NCI-H2081 (cell line): ENCODE measurements at places on chromosomes 16 and 17.

- DNase-seq, result no peak
Measured at GRCh38 chr16:70419384-70420327, 19.2 kb downstream of the ST3GAL2 start.

DNA sequence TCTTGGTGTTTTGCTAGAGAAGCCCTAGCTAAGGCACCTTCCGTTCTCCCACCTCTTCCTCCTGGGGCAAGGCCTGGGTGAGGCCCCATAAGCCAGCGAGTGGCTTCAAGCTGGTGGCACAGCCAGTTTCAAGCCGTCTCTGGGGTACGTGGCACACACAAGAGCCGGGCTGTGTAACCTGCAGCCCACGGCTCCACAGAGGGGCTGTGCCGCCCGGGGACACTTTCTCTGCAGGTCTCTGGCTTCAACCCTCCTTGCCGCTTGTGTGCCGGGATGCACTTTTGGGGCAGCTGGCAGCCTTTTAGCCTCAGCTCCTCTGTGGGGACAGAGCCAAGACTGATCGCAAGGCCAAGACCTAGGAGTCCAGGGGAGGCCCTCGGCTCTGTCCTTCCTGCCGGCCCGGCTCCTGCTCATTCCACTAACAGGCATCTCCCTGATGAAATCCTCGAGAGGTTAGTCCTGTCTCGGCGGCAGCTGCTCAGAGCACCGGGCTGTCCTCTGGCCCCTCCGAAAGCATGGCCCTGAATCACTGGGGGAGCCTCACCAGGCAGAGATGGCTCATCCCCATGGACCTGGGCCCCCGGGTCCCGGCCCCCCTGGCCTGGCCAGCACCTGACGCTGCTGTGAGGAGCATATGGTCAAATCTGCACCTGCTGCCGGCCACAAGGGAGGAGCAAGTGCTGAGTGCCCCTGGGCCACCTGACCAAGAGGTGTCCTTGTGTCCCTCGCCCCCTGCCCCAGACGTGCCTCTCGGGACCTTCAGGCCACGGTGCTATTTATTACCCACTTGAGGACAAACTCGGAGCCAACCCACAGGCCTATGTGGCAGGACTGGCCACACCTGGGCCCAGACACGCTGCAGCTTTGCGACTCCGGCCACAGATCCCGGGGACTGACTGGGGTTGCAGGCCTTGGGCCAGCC, 98.5 kb downstream of the METRNL start:
- DNase-seq, result no peak

DNA sequence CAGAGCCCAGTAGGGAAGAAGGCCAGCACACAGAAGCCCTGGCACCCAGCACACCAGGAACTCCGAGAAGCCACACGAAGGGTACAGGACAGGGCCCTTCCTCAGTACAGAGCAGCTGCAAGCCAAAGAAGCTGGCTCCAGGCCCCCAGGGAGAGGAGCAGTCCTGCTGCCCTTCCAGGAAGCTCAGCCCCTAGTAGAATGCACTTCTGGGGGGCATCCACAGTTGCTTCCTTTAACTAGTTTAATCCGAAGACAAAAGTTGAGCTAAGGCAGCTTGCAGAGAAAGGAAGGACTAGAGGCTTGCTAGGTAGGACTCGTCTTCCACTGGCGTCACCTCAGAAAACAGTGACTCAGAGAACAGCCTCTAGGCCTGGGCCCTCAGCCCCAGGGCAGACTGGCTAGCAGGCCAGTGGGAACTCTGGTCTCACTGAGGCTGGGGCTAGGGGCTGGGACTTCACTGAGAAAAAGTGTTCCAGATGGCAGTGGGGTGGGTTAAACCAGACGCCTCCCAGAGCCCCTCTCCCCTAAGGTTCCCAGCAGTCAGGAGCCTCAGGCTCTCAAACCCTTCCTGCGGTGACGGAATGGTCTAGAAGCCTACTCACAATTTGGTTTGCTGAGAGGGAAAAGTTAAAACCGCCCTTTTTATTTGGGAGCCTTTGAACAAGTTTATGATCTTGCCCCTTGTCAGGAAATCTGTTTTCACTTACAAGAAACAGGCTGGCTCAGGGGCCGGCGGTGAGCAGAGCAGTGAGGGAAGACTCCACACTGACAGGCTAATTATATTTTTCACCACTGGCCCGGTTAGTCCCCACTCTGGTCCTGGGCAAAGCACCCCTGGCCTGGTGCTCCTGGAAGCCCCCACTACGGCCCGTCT, 41.4 kb downstream of the ACTG1 start:
- no peak for DNase-seq

DNA sequence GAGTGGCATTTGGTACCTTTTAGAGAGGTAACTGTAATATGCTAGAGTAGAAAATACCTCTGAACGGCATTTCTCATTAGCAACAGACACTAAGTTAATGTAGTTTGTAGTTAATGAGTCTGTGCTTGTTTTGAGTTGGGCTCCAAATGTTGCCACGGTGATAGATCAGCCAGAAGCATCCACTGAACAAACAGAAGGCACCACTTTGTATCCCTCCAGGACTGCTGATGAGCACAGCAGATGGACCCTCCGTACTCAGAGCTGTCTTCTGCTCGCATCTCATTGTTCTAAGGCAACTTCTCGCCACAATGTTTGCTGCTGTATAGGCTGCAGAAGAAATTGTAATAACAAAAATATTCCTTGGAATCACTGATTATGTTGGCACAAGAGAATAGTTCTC, 56.1 kb downstream of the TNRC6C start:
- DNase-seq, result peak; percentile 15

- DNase-seq, result no peak
Measured at GRCh38 chr16:4392382-4393239, 21.0 kb downstream of the VASN start.

- DNase-seq, result no peak
Measured at GRCh38 chr17:32998887-32999228, 7.2 kb downstream of the SPACA3 start.

DNA sequence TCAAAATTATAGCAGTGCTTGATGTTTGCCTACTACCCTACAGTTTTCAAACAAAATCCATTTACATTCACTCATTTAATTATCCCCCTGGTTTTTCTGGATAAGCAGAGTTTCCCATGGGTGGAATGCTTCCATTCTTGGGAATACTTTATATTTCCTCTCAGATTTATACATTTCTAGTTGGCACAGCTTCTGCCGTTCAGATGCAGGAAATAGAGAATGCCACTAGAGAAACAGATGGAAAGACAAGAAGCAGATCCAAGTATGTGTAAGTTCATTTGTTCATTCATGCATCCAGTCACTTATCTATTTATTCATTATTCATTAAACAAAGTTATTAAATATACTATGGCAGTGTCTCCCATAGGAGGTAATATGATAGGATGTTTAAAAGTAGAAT, 65.0 kb upstream of the CACNG5 start:
- no peak for DNase-seq

GRCh38 chr17:68290955-68291835, at the start of the genes ARSG and SLC16A6:
Gene ARSG (plus strand): TSS chr17:68291495. CDS start chr17:68307494, 15,999 bp downstream.
Gene SLC16A6 (minus strand): TSS chr17:68291127. CDS start chr17:68278320, 12,807 bp downstream.
- peak; percentile 92 for DNase-seq

GRCh38 chr17:12178644-12179330, 158.1 kb downstream of the MAP2K4 start:
- no peak for DNase-seq

DNA sequence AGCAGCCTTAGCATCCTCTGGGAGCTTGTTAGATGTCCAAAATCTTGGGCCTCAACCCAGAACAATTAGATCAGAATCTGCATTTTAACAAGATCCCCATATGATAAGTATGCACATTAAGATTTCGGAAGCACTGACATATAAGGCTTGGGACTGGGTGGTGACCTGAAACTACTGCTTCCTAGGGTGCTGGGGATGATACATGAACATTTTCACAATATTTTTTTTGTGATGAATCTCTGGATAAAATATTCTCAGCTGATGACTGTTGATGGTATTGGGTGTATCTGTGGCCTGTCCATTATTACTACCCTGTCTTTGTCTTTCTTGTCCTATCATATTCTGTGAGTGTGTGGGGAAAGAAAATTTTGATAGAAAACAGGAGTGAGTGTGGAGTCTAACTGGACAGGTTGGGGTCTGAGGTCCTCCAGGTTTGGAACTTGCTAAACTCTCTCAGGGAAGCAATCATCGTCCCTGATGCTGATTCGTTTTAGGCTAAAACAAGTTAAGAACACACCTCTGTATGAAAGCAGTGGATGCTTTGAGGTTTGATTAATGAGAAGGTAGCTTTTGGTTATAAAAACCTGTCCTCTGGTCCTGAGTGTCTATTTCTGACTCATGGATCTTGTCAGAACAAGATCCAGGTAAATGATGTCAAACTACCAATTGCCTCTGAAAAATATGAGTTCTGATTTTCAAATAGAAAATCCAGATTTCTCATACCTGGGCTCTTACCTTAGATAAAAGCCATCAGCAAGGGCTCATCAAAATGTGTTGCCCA, 23.2 kb downstream of the KRT23 start:
- no peak for DNase-seq

- DNase-seq, result no peak
Measured at GRCh38 chr16:74999219-74999608, 390 bp downstream of the ZNRF1 start.

GRCh38 chr17:6893382-6894205, 62.1 kb upstream of the TEKT1 start:
- DNase-seq, result no peak

- DNase-seq, result no peak
Measured at GRCh38 chr17:16123531-16123930, 91.8 kb downstream of the NCOR1 start.

GRCh38 chr16:46922239-46922638, 38.1 kb downstream of the GPT2 start:
- no peak for DNase-seq

- peak; percentile 37 for DNase-seq
Measured at GRCh38 chr17:81906476-81907218, 4.6 kb downstream of the PCYT2 start.

DNA sequence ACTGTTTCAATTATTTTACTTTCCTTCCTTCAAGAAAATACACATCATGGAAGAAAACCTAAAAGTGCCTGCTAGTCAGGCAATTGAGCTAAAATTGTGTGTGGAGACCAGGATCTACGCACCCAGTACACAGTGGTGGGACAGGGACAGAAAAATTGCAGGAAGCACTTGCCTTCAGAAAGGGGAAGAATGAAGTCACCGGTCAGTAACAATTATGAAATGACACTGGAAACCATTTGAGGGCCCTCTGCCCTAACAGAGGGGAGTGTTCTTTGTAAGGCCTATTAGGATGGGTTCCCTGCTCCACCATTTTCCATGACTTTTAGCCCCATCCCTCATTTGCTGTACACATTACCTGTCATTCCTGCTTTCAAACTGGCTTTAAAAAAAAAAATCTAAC, 4.5 kb upstream of the PHAF1 start:
- no peak for DNase-seq

DNA sequence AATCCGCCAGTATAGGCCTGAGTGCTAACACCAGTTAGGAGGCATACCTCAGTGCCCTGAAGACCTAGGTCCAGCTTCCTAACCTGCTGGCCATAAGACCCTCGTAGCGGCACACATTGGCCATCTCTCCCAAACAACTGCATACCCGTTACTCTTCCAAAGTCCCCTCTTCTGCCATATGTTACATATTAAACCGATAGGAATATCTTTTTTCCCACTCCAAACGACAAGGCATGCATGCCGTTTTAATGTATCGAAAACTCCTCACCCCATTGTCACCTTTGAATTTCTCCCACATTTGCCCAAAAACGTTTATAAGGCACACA, 721 bp upstream of the AXIN2 start:
- no peak for DNase-seq

DNA sequence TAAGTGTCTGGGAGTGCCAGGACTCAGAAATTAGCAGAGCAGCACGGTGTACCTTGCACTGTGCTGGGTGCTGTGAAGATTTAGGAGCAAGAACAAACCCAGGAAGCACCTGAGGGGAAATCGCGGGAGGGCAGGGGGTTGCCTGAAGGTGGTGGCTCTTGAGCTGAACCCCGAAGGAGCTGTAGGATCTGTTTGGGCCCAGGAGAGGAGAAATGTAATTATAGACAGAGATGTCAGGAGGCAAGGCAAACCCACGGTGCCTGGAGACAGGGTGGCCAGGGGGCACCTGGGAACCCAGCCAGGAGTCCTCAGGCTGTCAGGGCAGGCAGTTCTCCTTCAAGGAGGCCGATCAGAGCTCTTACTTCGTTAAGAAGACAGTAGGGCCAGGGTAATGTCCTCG, 109.1 kb downstream of the C16orf78 start:
- no peak for DNase-seq

- no peak for DNase-seq
Measured at GRCh38 chr17:37884516-37884915, 39.7 kb upstream of the TBC1D3K start.

DNA sequence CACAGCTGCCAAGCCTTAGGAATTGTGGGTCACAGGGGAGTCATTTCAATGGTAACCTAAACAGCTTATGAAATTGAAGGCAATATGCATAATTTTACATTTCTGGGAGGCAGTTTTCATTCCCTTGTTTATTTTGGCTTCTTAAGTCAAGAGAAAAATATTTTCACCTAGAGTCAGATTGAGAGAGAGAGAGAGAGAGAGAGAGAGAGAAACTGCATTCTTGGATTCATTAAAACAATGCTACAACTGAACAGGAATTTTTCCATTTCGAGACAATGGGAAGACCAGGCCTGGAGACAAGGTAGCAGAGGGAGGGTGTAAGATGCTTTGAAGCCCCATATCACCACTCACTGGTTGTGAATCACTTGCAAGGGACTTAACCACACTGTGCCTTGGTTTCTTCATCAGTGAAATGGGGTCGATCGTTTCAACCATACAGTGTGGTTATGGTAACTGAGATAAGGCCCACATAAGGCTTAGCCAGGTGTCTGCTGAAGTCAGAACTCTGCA, 224.7 kb upstream of the IRX3 start:
- DNase-seq, result no peak

DNA sequence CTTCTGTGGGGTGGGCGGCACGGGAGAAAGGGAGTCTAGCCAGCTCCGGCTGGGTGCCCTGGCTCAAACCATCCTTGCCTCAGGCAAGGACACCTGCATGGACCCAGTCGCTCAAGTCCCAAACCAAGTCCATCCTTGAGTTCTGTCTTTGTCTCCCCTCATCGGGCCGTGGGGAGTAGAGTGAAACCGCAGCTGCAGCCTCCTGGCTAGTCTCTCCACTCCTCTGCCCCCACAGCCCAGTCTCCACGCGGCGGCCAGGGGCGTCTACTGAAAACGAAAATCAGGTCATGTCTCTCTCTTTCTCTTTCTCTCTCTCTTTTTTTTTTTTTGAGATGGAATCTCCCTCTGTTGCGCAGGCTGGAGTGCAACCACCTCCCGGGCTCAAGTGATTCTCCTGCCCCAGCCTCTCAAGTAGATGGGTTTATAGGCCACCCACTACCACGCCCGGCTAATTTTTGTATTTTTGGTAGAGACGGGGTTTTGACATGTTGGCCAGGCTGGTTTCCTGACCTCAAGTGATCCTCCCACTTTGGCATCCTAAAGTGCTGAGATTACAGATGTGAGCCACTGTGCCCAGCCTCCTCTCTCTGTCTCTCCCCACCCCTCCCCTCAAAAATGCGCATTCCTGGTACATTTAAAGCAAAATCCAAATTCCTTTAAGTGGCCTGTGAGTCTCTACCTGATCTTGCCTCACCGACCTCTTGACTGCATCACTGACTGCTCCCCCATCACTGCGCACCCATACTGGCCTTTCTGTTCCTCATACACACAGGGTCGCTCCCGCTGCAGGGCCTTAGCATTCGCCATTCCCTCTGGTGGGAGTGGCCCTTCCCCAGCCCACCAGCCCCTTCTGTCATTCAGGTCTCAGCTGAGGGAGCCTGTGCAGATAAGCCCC, 17.7 kb upstream of the RMI2 start:
- DNase-seq, result no peak
